ENCODE measurements at places on chromosomes 16 and 17.

DNA sequence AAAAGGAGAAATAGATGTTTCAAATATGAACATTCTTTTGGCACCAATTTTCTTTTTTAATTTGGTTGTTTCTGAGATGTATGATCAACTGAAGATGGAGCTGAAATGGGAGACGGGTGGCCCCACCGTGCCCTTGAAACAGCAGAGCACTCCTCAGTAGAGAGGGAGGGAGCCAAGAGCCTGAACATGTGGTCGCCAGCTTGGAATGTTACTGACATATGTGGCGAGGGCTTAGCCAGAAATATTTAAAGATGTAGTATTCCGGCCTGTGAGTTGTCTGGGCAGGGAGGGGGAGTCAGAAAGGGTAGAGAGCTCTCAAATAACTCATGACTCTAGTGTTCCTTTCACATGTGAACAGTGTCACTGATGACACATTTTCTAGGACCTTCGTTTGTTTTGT is 13.3 kb upstream of the MRC2 start:
- DNase-seq: peak; percentile 37

DNA sequence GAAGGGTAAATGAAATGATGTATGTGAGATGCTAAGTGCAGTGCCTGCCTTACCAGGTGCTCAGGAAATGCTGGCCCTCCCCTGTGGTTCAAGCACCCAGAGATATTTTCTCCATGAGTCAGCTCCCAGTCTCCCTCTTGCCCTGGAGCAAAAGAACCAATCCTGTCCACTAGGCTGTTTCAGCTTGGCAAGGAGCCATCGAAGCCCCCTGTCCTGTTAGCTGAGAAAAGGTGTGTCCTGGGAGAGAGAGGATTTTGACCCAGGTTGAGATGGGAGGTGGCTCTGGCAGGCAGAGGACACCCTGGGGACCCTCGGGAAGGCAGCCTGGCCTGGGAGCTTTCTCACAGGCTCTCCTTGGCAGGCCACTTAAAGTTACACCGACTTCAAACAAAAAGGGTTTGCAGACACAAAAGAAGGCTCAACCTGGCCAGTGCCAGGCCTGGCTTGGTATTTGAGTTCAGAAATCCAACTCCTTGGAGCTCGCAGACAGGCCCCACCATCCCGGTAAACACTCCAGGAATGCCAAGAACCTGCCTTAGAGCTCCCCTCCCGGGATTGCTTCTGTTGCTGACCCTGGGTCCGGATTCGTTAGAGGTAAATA is 29.6 kb downstream of the NTN1 start:
- DNase-seq: peak; percentile 37

- DNase-seq: no peak
These were observed 65.0 kb downstream of the NCOR1 start for GRCh38 chr17:16150251-16150856.

DNA sequence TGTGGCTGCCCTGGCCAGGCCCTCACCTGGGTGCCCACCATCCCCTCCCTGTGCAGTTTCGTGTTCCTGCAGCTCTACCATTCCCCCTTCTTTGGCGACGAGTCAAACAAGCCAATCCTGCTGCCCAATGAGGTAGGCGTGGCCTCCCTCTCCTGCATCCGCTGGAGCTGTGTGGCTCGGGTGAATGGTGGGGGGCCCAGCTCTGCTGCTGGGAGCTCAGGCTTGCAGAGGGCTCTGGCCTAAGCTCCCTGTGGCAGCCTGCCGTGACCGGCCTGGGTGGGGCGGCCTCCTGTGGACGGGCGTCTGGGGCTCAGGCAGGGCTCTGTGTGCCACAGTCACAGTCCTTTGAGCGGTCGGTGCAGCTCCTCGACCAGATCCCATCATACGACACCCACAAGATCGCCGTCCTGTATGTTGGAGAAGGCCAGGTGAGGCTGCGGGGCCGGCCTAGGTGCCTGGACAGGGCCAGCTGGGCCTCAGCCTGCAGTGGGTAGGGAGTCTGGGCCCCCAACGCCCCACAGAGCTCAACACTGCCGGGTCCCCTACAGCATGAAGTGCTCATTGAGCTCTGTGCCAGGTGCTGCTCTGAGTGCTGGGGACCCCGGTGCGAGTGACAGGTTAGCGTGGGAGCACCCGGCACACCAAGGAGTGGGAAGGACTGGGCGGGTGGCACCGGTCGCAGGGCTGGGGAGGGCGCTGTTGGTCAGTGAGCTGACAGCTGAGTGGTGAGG is 37.3 kb downstream of the TSC2 start:
- no peak for DNase-seq

GRCh38 chr16:85554889-85555718 is 58.0 kb upstream of the GSE1 start:
- DNase-seq: peak; percentile 91

DNA sequence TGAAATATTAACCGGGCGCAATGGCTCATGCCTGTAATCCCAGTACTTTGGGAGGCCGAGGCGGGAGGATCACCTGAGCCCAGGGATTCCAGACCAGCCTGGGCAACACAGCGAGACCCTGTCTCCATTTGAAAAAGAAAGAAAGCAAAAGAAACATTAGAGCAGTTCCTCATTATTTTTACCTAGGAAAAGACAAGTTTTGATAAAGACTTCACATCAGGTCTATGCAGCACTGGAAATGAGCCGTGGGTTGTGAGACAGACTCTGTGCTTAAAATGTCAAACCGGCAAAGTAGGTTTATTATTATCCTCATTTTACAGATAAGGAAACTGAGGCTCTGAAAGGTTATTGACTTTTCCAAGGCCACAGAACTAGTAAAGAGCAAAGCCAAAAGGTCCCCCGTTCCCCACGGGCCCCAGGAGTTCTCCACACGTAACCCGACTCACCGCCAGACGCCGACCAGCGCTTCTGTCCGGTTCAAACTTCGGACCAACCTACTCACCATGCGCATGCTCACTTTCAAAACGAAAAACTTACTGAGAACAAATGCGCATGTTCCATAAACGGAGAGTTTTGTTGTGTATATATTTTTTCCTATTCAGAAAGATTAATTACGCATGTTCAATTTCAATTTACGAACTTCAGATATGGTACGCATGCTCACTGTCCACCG is 356 bp downstream of the TUBD1 start:
- no peak for DNase-seq

DNA sequence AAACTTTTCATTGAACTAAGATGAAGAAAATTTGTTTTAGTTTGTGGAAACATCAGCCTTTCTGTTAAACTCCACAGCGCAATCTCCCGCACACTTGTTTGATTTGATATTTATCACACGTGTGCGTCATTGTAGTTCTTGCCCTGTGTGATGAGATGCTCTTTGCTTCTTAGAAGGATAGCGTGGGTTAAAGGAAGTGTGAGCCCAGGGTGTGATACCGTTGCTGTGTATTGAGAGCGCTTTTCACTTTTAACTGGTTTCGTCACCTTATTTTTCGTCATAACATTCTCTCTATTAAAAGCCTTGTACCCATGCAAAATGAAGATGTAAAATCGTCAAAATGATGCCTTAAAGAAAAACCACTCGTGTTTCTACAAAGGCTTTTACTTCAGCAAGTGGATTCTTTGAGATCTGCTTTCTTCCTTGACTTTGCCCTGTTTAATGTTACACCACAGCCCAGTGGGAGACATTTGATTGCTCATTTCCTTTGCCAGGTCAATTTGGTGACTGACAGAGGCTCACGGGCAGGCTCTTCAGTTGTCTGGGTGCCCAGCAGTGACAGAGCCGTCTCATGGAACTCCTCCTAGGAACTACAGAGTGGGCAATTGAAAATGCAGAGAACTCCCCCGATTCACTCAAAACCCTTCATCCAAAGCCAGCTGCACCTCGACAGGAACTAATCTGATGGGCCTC is 61.1 kb downstream of the RPA1 start:
- no peak for DNase-seq

- DNase-seq: no peak
These were observed 11.8 kb downstream of the C16orf74 start for GRCh38 chr16:85738923-85739715.

DNA sequence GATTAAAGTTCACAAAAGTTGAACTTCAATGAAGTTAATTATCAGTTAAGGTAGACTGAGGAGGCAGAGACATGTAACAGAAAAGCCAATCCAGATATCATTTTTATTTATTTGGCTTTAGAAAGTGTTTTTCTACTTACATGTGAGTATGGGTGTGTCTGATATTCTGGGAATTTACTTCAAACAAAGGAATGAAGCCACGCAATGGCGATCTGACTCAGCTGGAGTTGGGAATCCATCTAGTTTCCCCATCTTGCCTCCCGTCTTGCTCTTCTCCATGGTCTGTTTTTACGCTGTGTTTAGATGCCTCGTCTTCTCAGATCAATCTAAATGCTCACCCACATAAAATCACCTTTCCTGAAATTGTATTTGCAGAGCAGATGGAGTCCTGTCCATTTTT is 1.7 kb upstream of the KCNJ16 start:
- no peak for DNase-seq

DNA sequence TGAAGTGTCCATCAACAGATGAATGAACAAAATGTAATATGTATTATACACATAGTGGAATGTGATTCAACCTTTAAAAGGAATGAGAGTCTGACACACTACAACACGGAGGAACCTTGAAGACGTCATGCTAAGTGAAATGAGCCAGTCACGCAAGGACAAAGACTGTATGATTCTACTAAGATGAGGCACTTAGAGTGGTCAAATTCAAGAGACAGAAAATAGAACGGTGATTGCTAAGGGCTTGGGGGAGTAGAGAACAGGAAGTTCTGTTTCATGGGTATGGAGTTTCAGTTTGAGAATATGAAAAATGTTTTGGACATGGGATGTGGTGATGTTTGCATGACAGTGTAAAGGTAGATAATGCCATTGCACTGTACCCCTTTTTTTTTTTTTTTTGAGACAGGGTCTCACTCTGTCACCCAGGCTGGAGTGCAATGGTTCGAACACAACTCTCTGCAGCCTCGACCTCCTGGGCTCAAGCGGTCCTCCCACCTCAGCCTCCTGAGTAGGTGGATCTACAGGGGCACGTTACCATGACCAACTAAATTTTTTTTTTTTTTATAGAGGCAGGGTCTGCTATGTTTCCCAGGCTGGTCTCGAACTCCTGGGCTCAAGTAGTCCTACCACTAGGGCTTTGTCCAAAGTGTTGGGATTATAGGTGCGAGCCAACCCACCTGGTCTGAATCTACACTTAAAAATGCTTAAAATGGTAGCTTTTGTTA is 2.9 kb upstream of the CCDC102A start:
- no peak for DNase-seq

DNA sequence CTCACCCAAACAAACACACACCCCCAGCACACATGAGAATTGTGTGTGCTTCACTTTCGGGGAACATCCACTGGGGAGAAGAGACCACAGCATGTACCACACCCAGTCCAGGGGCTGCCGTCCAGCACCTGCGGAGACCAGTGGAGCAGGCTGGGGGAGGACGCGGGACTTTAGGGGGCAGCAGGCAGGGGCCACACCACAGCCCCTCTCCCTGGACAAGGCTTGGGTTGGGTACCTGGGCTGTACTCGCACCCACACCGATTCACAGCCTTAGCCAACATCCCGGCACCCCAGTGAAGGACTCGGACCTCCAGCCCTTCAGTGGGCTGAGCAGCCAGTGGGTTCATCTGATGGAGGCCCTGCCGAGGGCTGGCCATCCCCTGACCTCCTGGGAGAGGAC is 63.3 kb downstream of the RBFOX3 start:
- DNase-seq: no peak

DNA sequence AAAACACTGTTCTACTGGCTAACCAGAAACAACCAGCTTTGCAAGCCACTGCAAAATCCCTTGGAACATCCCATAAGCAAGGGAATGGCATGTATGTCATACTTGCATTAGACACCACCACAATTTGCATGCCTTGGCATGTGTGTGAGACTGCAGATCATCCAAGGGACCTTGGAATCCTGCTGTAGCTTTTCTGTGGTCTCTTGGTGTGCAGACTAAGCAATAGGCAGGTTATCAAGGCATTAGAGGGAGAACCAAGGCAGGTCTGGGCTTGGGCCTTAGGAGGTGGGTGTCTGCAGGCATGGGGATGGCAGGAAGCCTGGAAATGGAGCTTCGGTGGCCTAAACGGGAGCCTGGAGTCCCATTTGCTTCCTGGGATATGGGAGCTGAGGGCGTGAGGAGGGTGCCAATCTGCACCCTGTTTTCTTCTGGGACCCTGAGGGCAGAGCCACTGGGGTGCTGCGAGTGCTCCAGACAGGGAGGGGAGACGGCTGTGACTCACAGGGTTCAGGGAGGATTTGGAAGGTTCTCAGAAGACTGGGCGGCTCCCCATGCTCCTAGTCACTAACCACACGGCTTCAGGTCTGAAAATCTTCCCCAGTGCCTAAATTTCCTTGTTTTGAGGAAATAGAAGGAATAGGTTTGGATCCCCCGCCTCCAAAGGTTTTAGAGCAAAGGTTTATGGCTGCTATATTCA is 36.6 kb downstream of the FAM20A start:
- no peak for DNase-seq

GRCh38 chr17:6574687-6575595 is 18.6 kb upstream of the PITPNM3 start:
- no peak for DNase-seq

DNA sequence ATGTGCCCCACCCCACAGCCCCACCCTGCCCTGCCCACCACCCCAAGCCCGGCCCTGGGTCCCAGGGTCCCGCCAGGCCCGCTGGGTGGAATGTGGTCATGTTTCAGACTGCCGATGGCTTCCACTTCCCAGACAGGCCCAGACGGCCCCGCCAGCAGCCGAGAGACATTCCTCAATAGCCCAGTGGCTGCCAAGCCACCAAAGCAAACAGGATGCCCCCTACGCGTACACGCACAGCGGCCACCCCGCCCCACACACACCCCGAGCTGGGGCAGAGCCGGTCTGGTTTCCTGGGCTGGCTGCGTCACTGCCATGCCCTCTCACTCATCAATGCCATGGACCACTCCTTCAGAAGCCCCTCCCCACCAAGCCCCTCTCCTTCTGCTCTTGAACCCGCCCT is 1.2 kb upstream of the KRT17 start:
- DNase-seq: peak; percentile 64

DNA sequence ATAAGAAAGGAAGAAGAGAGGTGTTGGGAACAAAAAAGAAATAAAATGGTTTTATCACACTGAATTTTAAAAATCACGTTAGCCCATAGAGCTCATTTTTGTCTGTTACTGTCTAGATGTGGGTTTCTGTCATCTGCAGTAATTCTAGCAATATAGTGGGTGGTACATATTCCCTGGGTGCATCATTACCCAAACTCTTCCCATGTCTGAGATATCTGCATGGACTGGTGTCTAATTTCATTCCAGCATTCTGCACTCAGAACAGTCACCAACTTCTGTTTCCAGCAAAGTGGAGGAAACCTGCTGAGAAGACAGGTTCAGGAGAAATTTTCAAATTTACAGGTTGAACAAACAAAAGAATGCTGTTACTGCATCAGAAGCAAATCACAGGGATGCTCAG is 263.8 kb downstream of the CDH11 start:
- no peak for DNase-seq
